ENCODE measurements at places on chromosomes 5 and 9. TPM values are rescaled to one million over a fixed set of nuclear protein-coding genes. Genes with fewer than 3 reads are reported as not detected.

Gene AGGF1
- total RNA-seq: 23.0 TPM

Gene HMMR
- 37.0 TPM for total RNA-seq

Gene SEMA5A
- total RNA-seq: 64.1 TPM

GRCh38 chr5:37838152-37838932, 1.5 kb downstream of the GDNF start:
- H3K4me3 ChIP-seq: peak overlapping the region; percentile 90
- H3K36me3 ChIP-seq: peaks cover 5% of the 10 kb centered on the region
- peak overlapping the region; percentile 91 for H3K27ac ChIP-seq
- H3K4me1 ChIP-seq: peaks cover 40% of the 10 kb centered on the region
- peaks cover 2% of the 10 kb centered on the region for H3K27me3 ChIP-seq

- no peak for DNase-seq
- no peak overlapping the region for H3K4me3 ChIP-seq
- H3K4me1 ChIP-seq: no peaks in the 10 kb centered on the region
- no peaks in the 10 kb centered on the region for H3K36me3 ChIP-seq
- no peak overlapping the region for H3K27ac ChIP-seq
These were observed 41.6 kb upstream of the SLC36A2 start for GRCh38 chr5:151388960-151389359.

DNA sequence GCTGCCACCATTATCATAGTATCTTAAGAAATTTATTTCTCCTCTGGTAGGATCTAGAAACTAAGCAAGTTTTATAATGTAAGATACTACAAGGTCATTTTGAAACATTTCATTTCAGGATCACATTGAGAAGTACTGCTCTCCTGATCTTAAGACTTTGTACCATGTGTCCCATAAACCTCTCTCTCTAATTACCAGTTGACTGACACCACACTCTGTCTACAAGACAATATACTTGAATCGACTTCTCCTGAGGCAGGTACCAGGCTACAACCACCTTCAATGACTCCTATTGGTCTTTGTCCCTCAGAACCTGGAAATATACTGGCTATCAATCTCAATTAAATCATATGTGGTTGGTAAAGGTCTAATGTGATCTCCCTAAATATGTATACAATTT, 597.0 kb downstream of the PTPRD start:
- H3K27me3 ChIP-seq: no peaks in the 10 kb centered on the region
- H3K4me3 ChIP-seq: no peak overlapping the region
- no peak for DNase-seq
- H3K36me3 ChIP-seq: no peaks in the 10 kb centered on the region
- H3K27ac ChIP-seq: no peak overlapping the region

GRCh38 chr5:68428231-68428811, 212.8 kb downstream of the PIK3R1 start:
- H3K4me1 ChIP-seq: peaks cover 52% of the 10 kb centered on the region
- no peak overlapping the region for H3K27ac ChIP-seq
- no peak overlapping the region for H3K4me3 ChIP-seq
- DNase-seq: no peak
- no peaks in the 10 kb centered on the region for H3K27me3 ChIP-seq

- H3K27ac ChIP-seq: no peak overlapping the region
- peaks cover 33% of the 10 kb centered on the region for H3K4me1 ChIP-seq
- no peak overlapping the region for H3K4me3 ChIP-seq
- peaks cover 35% of the 10 kb centered on the region for H3K36me3 ChIP-seq
These were observed 61.5 kb downstream of the RAB14 start for GRCh38 chr9:121140162-121140561.

GRCh38 chr5:13843175-13843846, 101.2 kb downstream of the DNAH5 start:
- H3K4me1 ChIP-seq: no peaks in the 10 kb centered on the region
- DNase-seq: no peak
- H3K27me3 ChIP-seq: peaks cover 4% of the 10 kb centered on the region
- H3K36me3 ChIP-seq: no peaks in the 10 kb centered on the region
- no peak overlapping the region for H3K4me3 ChIP-seq
- no peak overlapping the region for H3K27ac ChIP-seq

- DNase-seq: no peak
- H3K36me3 ChIP-seq: no peaks in the 10 kb centered on the region
- H3K4me3 ChIP-seq: no peak overlapping the region
- no peaks in the 10 kb centered on the region for H3K4me1 ChIP-seq
These were observed 334.1 kb upstream of the CD180 start for GRCh38 chr5:67530609-67531255.

Measured in HFFc6 (cell line).